ENCODE measurements at places on chromosomes 7 and 10.
A peak's percentile ranks its signal among the peaks of the same experiment; 100 is the strongest.

DNA sequence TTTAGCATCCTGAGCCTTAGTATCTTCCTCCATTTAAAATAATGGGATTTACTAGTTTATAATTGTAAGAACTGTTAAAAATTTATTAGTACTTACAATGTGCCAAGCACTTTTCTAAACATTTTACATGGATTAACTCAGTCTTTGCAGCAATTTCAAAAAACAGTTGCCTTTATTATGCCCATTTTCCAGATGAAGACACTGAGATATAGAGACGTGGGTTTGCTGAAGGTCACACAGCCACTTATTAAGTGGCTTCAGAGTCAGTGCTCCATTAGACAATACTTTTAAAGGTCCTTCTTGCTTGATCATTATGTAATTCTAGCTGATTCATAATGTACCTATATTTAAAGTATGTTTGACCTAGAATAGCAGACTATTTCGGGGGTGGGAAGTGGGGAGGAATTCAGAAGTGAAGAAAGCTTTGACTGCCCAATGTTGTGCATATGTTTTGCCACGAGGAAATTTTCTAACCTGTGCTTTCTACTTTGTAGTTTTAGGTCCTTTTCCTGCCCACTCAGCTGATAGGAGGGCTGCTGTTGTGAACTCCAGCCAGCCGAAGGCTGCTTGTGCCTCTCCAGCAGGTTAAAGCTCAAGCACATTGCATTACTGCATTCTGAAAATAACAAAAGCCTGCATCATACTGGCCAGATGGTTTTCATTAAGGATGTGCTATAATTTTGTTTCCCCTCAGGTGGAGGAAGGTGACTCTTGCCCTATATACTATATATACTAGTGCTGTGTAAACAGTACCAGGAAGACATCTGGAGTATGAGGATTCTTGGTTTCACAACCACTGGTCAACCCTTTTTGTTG lies 4.3 kb downstream of the PLEKHA8 start:
- DNase-seq = peak; percentile 71

DNA sequence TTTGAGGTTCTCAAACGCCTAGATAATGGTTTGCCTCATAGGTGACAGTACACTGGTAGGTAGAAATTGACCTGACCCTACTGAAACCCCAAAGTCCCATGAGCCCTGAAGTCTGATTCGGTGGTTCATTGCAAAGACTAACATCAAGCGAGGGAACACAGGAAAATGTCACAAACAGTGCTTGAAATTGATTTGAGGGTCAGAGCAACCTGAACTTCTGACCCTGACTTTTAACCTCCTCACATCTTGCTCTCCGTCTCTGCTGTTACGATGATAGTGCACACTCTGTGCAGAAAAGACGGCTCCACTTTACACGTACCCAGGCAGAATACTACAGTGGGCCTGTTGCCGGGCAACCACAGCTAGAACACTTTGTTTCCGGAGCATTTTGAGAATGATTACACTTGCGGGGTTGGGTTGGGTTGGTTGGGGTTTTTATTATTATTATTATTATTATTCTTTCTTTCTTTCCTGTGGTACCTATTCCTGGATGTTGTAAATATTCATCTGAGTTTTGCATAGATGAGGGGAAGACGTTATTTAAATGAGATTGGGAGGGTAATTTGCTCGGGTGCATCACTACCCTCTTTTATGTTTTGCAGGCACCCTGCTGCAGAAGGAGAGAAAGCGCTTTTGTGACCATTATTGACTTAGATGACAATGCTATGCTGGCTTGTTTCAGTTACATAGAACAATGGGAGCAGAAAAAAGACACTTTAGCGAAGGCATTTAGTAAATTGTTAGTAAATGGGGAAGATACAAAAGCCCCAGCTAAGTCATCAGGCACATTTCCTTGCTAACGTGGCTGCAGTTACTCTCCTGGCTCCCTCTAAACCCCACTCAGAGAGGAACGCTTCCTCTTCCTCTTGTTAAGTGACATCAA lies 438.1 kb upstream of the NRP1 start:
- DNase-seq = no peak

GRCh38 chr7:24419077-24419476 lies 135.1 kb downstream of the NPY start:
- DNase-seq = peak; percentile 1

DNA sequence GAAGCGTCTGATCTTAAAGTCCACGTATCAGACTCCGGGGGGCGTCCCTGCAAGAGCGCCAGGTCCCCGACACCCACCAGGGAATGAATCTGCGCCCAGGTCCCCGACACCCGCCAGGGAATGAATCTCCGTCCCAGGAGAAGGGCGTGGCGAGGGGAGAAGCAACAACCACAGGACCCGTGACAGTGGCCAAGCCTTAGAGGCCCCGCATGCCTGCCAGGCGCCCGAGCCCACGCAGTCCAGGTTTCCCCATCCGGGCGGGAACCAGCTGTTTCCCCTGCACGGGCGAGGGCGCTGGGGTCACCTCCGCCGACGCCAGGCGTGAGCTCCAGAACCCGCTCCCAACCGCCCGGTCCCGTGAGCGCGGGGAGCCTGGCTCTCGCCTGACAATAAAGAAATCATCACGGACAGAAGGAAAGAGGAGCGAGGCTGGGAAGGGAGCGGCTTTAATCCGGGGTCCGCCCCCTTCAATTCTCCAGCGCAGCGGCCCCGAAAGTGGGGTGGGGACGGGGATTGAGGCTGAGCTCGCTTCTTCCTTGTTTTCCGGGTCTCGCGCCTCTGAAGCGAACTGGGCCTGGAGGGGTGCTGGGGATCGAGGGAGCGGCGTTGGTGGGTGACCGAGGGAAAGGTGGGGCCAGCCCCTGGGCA lies 29.0 kb upstream of the BMS1 start:
- no peak for DNase-seq

GRCh38 chr7:8343556-8343955 lies 81.6 kb upstream of the ICA1 start:
- no peak for DNase-seq

GRCh38 chr7:69880840-69881239 lies 282.6 kb downstream of the AUTS2 start:
- no peak for DNase-seq

- DNase-seq = no peak
Measured at GRCh38 chr10:132383101-132383500, 13.9 kb upstream of the PWWP2B start.

GRCh38 chr7:151101621-151102396 lies 15.5 kb downstream of the AGAP3 start:
- DNase-seq = no peak

GRCh38 chr10:6678211-6678803 lies 98.2 kb upstream of the PRKCQ start:
- peak; percentile 49 for DNase-seq

GRCh38 chr10:119595134-119595675 lies 1.6 kb downstream of the TIAL1 start:
- peak; percentile 61 for DNase-seq

DNA sequence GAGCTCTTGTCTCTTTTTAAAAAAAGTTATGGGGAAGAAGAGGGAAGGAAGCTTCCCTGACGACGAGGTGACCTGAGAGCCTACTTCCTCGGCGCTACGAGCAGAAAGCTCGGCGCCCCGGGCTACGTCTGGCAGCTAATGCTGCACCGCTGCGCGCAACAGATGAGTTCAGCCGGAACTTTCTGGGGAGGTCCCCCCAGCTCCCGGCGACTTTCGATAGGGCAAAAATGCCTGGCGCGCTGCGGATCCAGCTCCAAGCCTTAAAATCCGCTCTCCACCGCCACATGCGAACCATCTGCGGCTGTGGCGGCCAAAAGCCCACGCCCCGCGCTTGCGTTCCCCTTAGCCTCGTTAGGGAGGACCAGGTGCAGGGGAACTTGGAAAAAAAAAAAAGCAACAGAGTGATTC lies 621 bp downstream of the P4HA1 start:
- DNase-seq = peak; percentile 69

GRCh38 chr10:20085115-20085514 lies 268.9 kb downstream of the PLXDC2 start:
- no peak for DNase-seq

DNA sequence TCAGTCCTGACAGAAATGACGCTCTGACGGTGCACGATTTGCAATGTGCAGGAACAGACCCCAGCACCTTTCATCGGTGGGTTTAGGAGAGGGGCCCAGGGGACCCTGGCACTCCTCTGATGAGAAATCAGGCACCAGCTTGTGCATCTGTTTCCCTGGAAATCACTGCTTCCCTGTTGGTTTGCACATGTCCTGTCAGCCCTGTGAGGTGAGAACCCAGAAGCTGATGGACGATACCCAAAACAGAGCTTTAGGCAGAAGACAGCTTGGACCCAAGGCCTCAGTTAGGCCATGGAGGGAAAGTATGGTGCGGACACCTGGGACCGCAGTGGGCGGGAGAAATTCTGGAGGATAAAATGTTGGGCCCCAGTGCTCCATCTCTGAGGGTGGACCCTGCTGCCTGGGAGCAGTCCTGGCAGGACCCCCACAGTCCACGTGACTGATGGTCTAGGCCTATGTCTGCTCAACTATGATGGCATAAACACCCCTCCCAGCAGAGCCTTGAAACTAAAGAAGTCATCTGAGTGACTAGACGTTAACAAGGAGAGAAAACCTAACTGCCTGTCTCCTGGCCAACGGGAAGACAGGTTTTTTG lies 242.8 kb downstream of the PTPRN2 start:
- no peak for DNase-seq

GRCh38 chr7:27605689-27606269 lies 56.9 kb downstream of the HIBADH start:
- peak; percentile 63 for DNase-seq

- no peak for DNase-seq
Measured at GRCh38 chr7:127967281-127967680, 64.0 kb downstream of the LRRC4 start.

DNA sequence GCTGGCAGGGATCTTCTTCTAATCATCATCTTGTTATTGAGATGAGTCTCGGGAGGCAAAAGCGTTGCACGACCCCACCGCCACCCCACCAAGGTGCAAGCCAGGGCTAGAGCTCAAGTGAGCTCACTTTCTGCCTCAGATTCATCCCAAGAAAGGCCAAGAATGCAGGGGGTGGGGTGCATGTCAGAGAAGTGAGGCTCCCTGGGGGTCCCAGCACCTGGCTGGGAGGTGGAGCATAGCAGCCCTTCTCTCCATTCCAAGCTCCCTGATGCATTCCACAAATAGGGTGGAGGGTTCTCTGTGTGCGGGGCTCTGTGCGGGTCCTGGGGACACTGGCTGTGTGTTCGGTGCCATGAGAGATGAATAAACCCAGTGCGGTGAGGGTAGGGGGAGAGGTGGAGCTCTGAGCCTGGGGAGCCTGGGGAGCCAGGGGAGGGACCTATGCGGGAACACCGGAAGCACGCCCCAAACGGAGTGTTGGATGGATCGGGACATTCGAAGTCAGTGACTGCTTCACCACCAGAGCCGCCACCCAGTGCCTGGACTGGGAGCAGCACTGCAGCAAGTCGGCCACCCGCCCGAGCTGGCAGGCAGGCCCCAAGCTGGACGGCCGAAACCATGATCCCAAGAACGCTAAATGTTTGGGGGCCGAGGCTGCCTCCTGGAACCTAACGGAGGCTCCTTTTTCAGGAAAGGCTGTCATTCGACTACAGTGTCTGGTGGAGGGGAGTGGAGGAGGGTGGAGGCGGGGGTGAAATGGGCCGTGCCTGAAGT lies 17.9 kb upstream of the HMX3 start:
- no peak for DNase-seq

DNA sequence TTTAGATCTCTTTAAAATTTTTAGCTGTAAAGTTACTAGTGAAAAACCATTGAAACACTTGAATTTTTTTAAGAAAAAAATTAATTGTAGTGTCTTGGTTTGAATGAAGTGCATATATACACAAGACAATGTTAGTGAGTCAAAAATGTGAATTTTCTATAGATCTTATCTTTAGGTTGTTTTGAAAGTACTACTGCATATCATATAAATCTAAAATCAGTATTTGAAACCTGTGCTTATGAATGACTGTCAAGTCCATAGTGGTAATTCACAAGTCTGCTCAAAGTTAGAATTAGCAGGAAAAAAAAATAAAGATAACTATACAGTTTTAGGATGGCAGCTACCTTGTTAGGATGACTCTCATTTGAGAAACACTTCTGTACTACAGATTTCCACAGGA lies 25.0 kb downstream of the TES start:
- no peak for DNase-seq

GRCh38 chr7:43771128-43771527 lies 12.6 kb downstream of the BLVRA start:
- DNase-seq = no peak

DNA sequence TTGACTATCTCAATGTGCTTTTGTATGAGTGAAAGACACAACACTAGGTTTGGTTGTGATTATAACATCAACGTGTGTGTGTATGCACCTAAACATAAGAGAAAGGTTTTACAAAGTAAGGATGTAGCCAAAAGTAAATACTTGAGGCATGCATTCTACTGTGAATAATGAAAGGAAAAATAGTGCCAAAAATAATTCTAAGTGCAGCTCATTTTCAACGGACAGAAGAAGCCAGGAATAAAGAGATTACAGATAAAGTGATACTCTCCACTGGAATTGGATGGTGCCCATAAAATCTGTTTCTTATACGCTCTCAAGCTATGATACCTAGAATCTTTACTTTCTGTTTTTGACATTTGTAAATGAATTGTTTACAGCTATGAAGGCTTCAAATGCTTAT lies 135.0 kb upstream of the TMEM72 start:
- DNase-seq = no peak

- no peak for DNase-seq
Measured at GRCh38 chr10:62394556-62395018, 20.4 kb downstream of the ZNF365 start.

GRCh38 chr7:148700661-148701064 lies 2.0 kb downstream of the CUL1 start:
- peak; percentile 49 for DNase-seq

GRCh38 chr7:137544453-137545058 lies 201.0 kb upstream of the PTN start:
- DNase-seq = peak; percentile 12

DNA sequence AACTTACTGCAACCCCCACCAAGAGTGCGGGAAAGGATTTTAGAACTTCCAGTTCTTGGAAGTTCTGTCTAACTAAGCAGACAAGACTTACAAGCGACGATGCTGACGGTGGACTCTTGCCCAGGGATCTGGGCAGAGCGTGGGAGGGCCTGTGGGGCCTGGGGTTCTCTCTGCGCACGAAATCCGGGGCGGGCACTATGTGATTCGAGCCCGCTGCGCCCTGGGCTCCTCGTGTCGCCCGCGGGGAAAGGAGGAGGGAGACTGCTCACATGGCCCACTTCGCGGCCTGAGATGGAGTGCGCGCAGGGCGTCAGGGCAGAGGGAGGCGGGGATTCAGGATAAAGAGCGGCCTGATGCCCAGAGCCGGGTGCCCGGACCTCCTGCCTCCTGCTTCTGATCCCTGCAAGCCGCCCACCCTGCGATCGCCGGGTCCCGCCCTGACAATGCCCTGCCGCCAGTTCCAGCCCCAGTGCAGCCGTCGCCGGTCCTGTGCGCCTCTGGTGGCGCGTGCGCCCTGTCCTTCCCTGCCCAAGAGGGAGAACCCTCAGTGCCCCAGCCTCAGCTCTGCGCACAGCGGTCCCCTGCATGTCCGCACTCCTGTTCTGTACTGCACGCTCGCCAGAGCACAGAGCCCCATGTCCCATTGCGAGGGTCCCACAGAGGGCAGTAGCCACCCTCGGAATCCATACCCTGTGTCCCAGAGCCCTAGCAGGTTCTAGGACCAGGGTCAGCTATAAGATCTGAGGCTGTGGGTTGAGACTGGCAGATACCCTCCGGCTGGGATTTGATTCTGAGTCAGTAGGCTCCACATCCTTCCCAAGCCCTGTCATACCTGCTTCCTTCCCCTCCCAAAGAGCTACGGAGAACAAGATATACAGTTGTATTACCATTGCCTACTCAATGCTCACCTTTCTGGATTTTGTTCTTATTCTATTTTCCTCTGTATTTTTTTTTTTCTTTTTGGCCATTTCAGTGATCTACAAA lies 99.4 kb upstream of the TMEM106B start:
- peak; percentile 33 for DNase-seq
